Activated T-helper 1 cell treated with anti-CD3 and anti-CD28 coated beads, Interleukin-2, amount 50 U/mL, for 16 hours (primary cell): ENCODE measurements at places on chromosomes 1 and 21.

DNA sequence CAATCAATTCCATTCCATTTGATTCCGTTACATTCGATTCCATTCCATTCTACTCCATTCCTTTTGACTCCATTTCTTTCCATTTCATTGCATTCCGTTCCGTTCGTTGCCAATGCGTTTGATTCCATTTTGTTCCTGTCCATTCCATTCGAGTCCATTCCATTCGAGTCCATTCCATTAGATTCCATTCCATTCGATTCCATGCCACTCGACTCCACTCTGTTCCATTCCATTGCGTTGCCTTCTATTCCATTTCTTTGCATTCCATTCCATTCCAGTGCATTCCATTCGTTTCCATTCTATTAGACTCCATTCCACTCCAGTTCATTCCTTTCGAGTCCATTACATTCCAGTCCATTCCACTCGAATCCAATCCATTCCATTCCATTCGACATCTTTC, 2587.5 kb upstream of the TPTE start:
- DNase-seq, result no peak

DNA sequence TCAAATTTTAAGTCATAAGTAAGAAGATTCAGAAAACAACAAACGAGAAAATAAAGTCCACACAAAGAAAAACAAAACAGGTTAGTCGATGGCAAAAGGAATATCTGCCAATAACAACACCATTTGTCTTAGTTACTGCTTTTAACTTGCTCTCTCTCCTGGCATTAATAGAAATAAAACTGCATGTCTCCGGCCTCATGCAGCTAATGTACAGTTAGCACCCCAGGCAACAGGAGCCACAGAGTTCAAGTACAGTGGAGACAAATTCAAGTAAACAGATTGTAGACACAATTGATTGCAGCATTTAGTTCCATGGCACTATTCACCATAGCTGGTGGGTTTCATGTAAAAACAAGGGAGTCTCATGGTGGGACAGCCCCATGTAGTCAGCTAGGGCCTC, 33.5 kb downstream of the SUSD4 start:
- no peak for DNase-seq

GRCh38 chr1:23763041-23763577, 15.1 kb upstream of the PITHD1 start:
- DNase-seq, result no peak

- no peak for DNase-seq
These were observed 196.1 kb upstream of the FGGY start for GRCh38 chr1:59100708-59101374.

GRCh38 chr1:8763888-8764287, 53.6 kb downstream of the RERE start:
- no peak for DNase-seq

DNA sequence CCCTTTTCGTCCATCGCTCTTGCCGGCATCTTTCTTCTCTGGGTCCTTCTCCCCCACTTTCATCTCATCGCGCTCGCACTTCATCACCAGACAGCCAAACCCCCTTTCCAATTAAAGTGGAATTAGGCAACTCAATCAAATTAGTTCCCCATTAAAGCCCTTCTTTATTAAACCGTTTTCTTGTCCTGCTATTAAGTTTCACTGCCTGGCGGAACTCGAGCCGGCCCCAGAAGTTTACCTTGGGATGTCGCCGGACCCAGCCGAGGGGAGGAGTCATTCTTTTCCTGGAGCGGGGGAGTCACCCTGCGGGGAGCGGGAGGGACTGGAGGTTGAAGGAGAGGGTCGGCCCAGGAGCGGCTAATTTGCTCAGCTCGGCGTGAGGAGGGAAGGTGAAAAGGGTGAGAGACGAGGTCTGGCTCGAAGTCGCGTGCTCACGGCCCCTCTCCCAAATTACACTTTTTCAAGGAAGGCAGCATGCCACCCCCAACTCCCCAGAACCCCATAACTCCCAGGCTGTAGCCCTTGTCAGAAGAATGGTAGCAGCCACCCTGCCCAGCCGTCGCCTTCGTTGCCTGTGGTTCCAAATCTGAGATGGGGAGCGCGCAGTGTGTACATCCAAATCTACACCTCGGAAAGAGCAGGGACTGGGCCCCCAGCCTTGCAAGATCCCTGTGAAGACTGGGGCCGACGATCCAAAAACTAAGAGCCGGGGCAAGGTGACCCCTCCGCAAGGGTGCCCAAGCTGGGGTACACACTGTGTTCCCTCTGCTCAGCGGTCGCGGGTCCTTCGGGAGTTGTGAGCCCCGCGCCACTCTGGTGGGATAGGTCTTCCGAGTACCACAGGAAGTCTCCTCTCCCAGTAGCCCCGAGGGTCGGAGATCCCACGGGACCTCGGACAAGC, 6.4 kb downstream of the DMRTA2 start:
- DNase-seq, result no peak

- DNase-seq, result no peak
These were observed 21.9 kb downstream of the ABCD3 start for GRCh38 chr1:94440088-94440487.

DNA sequence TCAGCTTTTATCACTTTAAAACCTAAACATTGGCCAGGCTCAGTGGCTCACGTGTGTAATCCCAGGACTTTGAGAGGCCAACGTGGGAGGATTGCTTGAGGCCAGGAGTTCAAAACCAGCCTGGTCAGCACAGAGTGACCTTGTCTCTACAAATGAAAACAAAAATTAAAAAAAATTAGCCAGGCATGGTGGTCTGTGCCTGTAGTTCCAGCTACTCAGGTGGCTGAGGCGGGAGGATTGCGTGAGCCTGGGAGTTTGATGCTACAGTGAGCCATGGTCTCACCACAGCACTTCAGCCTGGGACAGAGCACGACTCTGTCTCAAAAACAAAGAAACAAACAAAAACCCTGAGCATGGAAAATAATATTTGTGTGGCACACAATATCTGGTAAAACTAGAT, 143.5 kb upstream of the HNRNPU start:
- DNase-seq, result no peak

GRCh38 chr1:16151995-16152384, 3.9 kb downstream of the EPHA2 start:
- no peak for DNase-seq

GRCh38 chr1:27364696-27365371, 1.9 kb downstream of the MAP3K6 start:
- no peak for DNase-seq

GRCh38 chr1:3811595-3811911, 15.3 kb upstream of the LRRC47 start:
- DNase-seq, result no peak

- DNase-seq, result no peak
These were observed 10.6 kb downstream of the S100A6 start for GRCh38 chr1:153525088-153525728.

GRCh38 chr1:86516335-86516734, 30.5 kb upstream of the CLCA4 start:
- no peak for DNase-seq

- no peak for DNase-seq
These were observed 131.6 kb downstream of the LHX8 start for GRCh38 chr1:75265792-75266191.

- DNase-seq, result no peak
These were observed 112.7 kb downstream of the PRDM2 start for GRCh38 chr1:13812456-13813397.

- no peak for DNase-seq
These were observed 36.4 kb upstream of the CLDN14 start for GRCh38 chr21:36516281-36516680.

GRCh38 chr1:243269461-243269801, 13.6 kb downstream of the SDCCAG8 start:
- DNase-seq, result no peak

- no peak for DNase-seq
These were observed 197.4 kb downstream of the FGGY start for GRCh38 chr1:59494145-59494833.

DNA sequence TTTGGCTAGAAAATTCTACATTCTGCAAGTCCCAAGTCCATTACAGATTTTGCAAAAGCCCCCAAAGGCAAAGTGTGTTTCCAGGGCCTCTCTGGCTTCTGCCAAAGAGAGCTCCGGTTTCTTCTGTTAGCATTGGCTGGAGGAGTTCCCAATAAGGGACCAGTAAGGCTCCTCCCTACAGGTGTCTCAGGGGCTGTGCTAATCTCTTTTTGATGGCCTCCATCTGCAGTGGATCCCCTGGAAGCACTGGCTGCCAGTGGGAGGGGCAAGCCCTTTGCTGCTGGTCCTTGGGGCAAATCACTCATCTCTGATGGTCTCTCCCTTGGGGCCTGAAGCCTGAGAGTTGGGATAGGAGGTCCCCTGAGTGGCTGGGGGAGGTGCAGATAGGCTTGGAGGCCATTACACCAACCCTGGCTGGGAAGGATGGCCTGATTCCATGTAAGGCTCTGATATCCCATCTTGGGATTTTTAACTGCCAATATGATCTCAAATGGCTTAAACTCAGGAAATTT, 89.1 kb upstream of the USP24 start:
- no peak for DNase-seq

DNA sequence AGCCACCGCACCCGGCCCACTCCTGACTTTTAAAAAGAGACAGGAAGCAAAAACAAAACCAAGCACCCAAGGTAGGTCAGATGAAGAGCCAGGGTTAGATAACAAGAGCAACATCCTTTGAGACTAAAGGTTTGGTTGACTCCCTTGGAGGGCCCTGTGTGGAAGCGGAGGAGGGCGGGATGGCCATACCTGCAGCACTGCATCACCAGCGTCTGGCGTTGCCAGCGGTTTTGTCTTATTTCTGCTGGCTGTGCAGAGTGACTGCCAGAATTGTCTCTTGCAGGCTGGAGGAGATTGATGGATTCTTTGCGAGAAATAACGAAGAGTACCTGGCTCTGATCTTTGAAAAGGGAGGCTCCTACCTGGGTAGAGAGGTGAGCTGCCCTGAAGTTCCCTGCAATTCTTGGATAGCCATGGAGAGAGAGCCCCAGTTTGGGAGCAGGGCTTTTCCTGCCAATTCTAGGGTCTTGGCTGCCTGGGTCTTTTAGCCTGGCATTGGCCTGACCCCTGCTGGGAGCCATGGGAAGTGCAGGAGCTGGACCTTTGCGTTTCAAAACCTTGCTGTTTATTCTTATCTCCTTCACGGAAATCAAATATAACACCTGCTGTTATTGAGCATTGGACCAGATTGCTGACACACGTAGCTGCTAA, 24.0 kb downstream of the QSOX1 start:
- DNase-seq, result peak; percentile 36

GRCh38 chr1:14866911-14867612, 268.6 kb downstream of the KAZN start:
- DNase-seq, result no peak

- no peak for DNase-seq
These were observed 56.6 kb upstream of the C1orf174 start for GRCh38 chr1:3956527-3957170.

DNA sequence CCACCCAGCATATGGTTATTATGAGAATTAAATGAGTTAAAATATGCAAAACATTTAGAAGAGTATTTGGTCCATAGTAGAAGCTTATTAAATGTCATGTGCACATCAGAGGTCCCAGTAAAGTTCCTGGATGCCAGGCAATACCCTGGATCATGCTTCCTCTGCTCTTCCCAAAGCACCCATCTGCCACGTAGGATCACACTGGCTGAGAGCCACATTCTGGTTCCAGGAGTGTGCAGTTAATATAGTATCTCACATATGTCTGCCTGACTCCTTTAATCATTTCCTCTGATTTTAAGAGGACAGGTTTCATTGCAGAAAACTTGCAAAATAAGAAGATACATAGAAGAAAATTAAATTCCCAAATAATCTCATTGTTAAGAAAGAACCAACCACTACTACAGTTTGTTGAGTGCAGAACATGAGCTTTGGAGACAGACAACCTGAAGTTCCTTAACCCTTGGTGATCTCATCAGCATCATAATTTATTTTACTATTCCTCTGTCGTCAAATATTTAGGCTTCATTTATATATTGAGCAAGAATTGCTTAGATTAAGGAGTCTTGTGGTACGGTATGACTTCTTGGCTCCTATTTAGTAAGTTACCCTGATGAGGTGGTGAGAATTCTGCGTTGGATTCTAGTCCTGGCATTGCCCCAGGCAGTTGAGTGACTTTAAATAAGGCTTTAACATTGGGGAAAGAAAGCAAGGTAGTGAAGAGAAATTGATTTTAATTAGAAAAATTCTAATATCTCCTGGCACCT, 12.3 kb downstream of the SGIP1 start:
- DNase-seq, result no peak

GRCh38 chr21:16085421-16085820, 355.6 kb downstream of the USP25 start:
- no peak for DNase-seq

GRCh38 chr1:171434717-171435346, 50.5 kb upstream of the PRRC2C start:
- DNase-seq, result no peak

GRCh38 chr1:100868364-100868995, 26.2 kb downstream of the EXTL2 start:
- DNase-seq, result no peak

DNA sequence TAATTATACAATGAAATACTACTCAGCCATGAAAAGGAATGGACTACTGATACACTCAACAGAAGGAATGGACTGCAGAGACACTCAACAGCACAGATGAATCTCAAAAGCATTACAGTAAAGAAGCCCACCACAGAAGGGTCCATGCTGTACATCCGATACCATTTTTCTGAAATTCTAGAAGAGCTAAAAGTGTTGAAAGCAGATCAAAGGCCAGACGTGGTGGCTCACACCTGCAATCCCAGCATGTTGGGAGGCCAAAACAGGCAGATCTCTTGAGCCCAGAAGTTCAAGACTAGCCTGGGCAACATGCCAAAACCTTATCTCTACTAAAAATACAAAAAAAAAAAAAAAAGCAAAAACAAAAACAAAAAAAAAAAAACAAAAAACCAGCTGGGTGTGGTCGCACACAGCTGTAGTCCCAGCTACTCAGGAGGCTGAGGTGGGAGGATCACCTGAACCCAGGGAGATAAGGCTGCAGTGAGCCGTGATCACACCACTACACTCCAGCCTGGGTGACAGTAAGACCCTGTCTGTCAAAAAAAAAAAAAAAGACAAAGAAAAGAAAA, 15.5 kb downstream of the PPP1R15B start:
- DNase-seq, result no peak

DNA sequence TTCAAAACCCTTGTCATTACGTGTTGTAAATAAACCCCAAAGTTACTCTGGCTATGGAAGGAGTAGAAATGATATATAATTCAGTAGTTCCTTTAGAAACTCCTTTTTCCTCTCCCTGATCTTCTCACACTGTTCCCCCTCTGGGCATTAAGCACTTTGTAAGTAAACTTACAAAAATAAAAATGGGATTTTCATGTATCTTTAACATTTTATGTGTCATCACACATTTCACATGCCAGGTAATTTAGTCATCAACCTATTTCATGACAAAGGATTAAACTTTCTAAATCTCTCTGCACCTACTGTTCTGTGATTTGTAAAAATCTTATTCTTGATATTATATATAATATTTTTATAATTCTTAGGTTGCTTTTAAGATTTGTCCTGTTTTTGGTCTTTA, 176.9 kb downstream of the NEK7 start:
- DNase-seq, result no peak

- no peak for DNase-seq
These were observed 15.2 kb downstream of the PRR9 start for GRCh38 chr1:153232553-153232952.

DNA sequence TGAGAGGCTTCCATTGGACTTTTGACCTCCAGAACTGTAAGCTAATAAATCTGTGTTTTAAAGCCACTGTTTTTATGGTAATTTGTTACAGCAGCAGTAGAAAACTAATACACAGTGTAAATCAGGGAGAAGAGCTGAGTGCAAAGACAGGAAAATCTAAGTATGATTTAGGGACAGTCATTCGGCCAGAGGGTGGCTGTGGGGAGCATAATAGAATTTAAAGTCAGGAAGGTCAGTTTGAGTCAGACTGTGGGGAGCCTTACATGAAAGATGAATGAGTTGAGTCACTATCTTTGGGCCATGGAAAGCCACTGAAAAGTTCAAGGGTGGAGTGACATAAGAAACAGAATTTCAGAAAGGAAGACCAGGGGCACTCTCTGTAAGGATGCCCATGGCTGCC, 52.4 kb upstream of the SSX2IP start:
- no peak for DNase-seq
